ENCODE measurements at places on chromosomes 12 and 14. TPM values are rescaled to one million over a fixed set of nuclear protein-coding genes. Genes with fewer than 3 reads are reported as not detected.

- no peak for DNase-seq
These were observed 24.7 kb upstream of the TMED10 start for GRCh38 chr14:75201087-75201486.

GRCh38 chr12:132899033-132899432 lies 11.6 kb upstream of the CHFR start:
- no peak for DNase-seq

DNA sequence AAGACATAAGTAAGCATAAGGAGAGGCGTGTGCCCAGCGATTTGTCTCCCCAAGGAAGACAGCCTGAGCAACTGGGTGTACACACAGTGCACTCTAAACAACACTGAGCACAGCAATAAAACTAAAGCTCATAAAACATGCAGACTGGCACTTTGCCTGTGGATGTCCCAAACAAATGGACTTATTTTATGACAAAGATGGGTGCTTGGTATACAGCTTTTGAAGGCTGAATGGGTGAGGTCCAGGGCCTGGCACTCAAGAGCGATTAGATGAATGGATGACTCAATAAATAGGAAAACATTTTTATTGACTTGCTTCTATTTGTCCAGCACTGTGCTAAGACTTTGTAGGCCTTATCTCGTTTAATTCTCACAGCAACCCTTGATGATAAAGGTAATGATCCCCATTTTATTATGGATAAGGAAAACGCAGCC lies 28.5 kb downstream of the LGMN start:
- DNase-seq, result no peak

- no peak for DNase-seq
These were observed 14.5 kb downstream of the EGLN3 start for GRCh38 chr14:33936391-33936790.

The KRT2 gene
- polyA plus RNA-seq, result not detected

GRCh38 chr12:49478949-49479664 lies 59.7 kb upstream of the KCNH3 start:
- DNase-seq, result no peak

- DNase-seq, result peak; percentile 43
These were observed 49.1 kb upstream of the KCNJ8 start for GRCh38 chr12:21823581-21823980.

The FOXA1 gene
- not detected for polyA plus RNA-seq

The IAPP gene
- polyA plus RNA-seq, result 0.09 TPM

- DNase-seq, result no peak
These were observed 220.2 kb upstream of the CPNE8 start for GRCh38 chr12:39125566-39125965.

- DNase-seq, result peak; percentile 61
These were observed 12.4 kb upstream of the SMUG1 start for GRCh38 chr12:54201001-54201794.
